ENCODE measurements at places on chromosomes 4 and X.
A peak's percentile ranks its signal among the peaks of the same experiment; 100 is the strongest.

DNA sequence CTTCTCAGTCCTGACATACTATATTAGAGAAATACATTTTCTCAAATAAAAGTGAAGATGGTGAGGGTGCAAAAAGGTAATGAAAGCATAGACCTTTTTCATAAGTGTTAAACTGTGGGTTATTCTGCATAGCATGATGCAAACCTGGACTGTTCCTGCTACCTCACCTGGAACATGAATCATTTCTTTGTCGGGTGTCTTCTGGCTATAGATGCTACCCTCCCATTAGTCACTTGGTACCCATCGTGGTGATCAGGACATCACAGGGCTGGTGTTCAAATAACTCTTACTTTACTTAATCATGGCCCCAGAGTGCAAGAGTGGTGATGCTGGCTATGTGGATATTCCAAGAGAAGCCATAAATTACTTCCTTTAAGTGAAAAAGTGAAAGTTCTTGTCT, 264.7 kb upstream of the AGA start:
- DNase-seq, result no peak

DNA sequence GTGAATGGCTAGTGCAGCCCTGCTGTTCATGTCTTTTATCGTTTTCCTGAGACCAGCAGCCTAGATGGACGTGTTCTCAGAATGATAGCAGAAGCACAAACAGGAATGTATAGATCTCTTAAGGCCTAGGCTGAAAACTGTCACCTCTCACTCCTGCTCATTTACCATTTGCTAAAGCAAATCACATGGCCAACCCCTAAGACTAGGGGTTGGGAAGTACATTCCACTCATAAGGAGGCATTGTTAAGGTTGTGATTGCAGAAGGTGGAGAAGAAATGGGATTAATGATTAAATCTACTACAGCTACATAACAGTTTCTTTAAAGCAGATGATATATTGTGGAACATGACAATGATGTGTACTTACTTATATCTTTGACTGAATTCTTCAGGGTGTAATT, 536.8 kb upstream of the FTHL17 start:
- no peak for DNase-seq

- no peak for DNase-seq
Observed at GRCh38 chr4:16694884-16695276, 203.6 kb downstream of the LDB2 start.

- no peak for DNase-seq
Observed at GRCh38 chr4:128141866-128142265, 80.8 kb downstream of the LARP1B start.

- DNase-seq, result no peak
Observed at GRCh38 chr4:173878701-173879100, 348.7 kb upstream of the HAND2 start.

- DNase-seq, result no peak
Observed at GRCh38 chr4:151475035-151475714, 66.2 kb downstream of the FHIP1A start.

DNA sequence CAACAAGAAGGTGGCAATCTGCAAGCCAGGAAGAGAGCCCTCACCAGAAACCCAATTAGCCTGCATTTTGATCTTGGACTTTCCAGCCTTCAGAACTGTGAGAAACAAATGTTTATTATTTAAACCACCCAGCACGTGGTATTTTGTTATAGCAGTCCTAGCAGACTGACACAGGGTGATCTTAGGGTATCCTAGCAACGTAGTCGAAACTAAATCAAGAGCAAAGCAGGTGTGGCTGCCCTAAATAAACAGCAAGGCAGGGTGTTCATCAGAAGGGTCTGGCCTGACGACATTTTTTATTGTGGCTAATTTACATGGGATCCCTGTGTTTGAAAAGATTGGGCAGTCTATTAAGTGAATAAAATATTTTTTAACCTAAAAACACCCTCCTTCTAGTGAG, 198.8 kb downstream of the VEGFC start:
- no peak for DNase-seq

GRCh38 chr4:62512271-62512670, 1312.1 kb downstream of the ADGRL3 start:
- DNase-seq, result no peak

DNA sequence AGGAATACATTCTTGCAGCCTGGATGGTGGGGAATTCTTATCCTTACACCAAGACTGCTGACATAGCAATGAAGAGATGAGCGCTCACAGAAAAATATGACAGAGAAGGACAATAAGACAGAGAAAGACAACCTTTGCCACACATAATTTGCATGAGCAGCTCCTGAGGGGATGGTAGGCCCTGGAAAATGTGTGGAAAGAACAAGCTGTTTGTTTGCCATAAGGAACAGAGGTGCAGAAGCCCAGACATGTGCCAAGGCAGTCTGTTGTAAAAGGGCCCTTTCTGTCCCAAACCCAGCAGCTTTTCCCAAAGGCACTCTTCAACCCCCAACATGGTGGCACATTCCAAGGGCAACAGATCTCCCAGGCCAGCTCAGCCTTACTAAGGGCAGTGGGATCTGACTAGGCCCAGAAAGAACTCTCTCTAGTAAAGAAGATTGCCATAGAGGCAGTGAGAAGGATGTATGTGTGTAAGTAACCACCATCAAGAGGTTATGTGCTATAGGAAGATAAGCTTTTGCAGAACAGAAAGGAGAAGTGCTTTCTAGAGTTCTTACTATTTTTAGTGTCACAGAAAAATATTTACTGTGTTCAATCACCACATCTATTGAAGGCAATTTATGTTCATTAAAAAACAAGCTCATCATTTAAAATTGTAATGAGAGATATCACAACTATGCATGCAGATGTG, 287.0 kb upstream of the RASGEF1B start:
- DNase-seq, result no peak

GRCh38 chr4:52173470-52174045, 122.5 kb downstream of the SPATA18 start:
- peak; percentile 47 for DNase-seq

GRCh38 chr4:8732092-8732491, 139.5 kb downstream of the CPZ start:
- DNase-seq, result no peak

- no peak for DNase-seq
Observed at GRCh38 chr4:184459413-184459812, 14.9 kb downstream of the IRF2 start.

GRCh38 chr4:16790508-16790907, 107.9 kb downstream of the LDB2 start:
- DNase-seq, result no peak

- no peak for DNase-seq
Observed at GRCh38 chrX:107726816-107727534, 48.6 kb downstream of the TSC22D3 start.

- DNase-seq, result no peak
Observed at GRCh38 chr4:119663160-119663788, 34.7 kb upstream of the PDE5A start.

- DNase-seq, result no peak
Observed at GRCh38 chr4:68951078-68951805, at the start of gene UGT2A3. UGT2A3 (minus strand) TSS chr4:68951804; CDS start chr4:68951760, 44 bp downstream.

DNA sequence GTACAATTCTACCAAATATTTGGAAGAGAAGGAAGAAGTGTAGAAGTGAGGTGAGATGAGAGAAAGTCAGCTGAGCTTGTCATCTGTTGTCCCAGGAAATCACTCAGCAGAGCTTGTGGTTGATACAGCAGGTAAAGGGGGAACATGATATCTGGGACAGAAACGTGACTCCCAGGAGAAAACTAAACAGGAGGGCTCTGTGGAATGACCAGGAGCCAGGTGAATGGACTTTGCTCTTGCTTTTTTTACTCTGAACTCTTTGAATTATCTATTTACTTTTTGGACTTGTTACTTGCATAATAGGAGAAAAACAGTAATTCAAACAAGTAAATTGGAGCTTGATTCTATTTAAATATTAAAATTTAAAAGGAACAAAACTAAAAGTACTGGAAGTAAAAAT, 555.6 kb upstream of the FRG1 start:
- no peak for DNase-seq

DNA sequence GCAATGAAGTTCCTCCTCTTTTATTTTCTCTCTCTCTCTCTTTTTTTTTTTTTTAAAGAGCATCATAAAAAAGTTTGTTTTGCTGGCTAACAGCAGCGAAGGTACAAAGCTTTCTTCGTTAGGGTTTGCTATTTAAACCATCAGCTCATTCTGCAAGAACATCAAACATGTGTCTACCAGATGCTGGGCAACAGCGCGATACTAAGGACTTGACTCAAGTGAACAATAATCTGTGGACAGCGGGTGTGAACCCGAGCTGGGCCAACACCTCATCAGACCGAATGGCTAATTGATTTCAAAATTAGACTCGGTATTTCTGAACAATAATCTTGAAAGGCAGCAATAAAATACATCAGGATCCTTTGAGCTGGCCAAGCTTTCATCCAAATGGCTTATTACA, 246.4 kb downstream of the FBXO8 start:
- no peak for DNase-seq

- peak; percentile 90 for DNase-seq
Observed at GRCh38 chr4:15327311-15328298, 100.2 kb upstream of the C1QTNF7 start.

GRCh38 chrX:21865436-21865835, 9.6 kb downstream of the YY2 start:
- peak; percentile 4 for DNase-seq

GRCh38 chr4:133943081-133943480, 258.5 kb downstream of the PABPC4L start:
- DNase-seq, result no peak

GRCh38 chrX:48460606-48461005, 9.5 kb downstream of the SLC38A5 start:
- DNase-seq, result no peak

DNA sequence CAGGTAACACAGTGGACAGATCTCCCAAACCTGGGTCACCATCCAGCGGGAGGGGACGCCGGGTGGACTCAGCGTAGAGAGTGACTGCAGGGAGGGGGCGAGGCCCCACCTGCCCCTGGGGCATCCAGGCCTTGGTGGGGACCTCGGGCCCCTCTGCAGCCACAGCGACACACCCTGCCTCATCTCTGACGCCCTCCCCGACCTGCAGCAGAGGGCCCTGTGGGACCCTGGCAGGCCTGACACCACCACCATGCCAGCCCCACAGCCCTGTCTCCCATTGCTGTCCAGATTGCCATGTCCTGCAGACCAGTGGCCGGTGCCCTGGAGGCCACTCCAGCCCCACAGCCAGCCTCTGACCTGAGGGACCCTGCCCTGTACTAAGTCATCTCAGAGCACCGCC, 45.2 kb downstream of the FAM53A start:
- no peak for DNase-seq

- no peak for DNase-seq
Observed at GRCh38 chrX:149569770-149570169, 17.5 kb downstream of the MAGEA9B start.

DNA sequence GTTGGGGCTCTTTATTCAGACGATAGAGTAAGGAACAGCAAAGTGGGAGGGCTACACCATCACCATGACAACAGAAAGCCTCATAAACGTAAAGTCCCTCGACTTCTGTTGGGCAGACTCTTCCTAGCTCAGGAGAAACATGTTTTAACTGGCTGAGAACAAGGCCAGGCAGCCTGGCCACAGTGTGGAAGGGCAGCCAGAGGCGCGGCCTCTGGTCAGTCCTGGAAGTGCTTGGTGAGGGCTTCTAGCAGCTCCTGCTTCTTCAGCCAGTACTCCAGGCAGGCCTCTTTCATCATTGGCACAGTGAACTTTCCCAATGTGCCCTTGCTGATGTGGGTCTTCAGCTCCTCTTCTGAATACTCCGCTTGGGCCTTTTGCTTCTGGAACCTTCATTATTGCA, 690.9 kb downstream of the PCDH19 start:
- no peak for DNase-seq

DNA sequence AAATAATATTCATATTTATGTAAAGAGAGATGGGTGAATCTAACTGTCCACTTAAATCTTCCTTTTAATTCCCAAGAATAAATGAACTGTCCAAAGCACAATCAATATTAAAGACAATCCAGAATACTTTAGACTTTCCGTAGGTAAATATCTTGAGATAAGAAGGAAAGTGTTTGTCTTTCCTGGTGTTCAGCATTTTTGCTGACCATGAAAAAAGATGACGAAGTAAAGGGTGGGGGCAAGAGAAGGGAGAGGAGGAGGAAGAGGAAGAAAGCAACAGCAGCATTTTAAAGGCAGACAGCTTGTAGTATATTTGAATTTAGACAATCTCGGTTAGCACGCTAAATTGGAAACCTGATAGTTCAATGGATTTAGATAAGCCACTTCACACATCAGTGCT, 498.2 kb downstream of the KCNIP4 start:
- DNase-seq, result no peak

DNA sequence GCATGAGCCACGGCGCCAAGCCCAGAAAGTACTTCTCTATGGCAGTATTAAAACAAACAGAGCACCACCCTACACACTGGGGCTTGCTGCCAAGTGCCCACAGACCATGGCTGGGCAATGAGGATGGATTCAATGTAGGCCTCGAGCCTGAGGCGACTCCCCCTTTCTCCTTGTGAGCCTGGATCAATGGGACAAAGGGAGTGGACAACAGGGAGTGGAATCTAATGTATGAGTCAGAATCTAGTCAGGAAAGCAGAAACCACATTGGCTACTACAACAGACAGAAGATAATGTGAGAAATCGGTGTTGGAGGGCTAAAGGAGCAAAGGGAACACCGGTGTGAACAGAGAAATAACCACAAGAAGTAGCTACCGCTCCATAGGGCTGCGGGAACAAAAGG, 37.7 kb upstream of the OCIAD2 start:
- DNase-seq, result no peak

GRCh38 chrX:115324194-115324593, 34.7 kb downstream of the LUZP4 start:
- no peak for DNase-seq

DNA sequence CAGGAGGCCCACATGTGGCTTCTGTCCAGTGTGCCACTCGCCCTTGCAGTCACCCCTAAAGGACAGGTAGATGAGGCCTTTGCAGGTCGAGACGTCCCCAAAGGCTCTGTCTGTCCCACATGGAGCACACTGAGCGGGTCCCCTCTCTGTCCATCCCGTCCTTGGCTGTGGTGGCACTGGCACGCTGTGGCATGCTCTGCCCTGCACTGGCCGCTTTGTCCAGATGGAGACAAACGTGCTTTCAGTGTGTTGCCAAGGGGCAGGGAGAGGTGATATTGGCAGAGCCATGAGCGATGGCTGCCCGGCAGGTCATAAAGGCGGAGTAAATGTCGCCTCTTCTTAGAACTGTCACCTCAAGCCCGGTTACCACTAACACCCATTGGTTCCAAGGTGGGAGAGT, 86.9 kb upstream of the CLDN34 start:
- no peak for DNase-seq

DNA sequence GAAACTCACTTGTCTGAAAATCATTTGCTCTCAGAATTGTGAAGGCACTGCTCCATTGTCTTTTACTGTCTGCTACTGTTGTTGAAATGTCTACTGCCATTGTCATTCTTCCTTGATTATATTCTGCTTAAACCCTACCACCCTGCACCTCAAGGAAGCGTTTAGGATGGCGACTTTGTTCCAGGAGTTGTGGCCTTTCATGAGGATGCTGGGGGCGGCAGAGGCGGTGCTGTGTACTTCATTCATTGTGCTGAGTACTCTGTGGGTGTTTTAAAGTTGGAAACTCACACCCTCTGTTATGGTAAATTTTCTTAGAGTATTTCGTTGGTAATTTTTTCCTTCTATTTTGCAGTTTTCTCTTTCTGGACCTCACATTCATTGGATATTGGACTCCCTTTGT, 258.9 kb downstream of the TENM3 start:
- no peak for DNase-seq

- DNase-seq, result no peak
Observed at GRCh38 chr4:4267981-4268380, 20.0 kb upstream of the TMEM128 start.
